Activated CD8-positive, alpha-beta memory T cell treated with anti-CD3 and anti-CD28 coated beads for 24 hours (primary cell): ENCODE measurements at places on chromosomes 2 and 18.

DNA sequence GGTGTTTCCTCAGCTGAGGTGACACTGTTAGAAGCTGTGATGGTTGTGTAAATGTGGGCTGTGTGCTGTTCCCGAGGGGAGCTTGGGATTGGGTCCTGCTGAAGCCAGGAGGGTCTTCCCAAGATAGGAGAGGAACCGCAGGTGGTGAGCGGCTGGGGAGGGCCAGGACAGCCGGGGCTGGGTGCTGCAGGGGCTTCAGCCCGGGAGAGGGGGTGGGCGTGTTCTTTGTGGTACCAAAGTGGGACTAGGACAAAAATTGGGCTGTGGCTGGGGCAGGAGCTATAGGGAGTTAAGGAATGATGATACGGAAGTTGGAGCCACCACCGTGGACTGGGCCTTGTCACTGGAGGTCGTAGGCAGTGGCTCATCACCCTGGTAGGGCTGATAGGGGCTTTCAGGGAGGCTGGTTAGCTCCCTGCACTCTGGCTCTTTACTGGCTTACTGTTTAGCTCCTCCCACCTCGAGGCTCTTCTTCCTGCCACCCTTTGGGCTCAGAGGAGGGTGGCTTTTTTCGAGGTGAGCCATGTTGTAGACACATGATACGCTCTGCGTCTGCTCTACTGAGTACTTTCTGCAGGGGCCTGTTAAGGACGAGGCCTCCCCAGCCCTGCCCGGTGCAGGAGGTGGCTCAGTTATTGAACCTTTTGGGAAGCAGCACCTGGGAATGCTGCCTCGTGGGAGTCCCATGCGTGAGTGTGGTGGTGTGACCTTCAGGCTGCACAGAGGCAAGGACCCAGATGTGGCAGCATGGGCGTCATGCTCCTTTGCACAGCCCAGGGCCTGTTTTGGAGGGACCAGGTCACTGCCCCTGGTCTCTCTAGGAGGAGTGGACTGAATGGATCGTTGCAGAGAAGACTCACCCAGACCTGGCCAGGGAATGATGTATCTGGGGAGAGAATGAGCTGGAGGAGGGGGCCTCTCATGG is 21.6 kb downstream of the ASB1 start:
- peak; percentile 35 for DNase-seq

- DNase-seq: no peak
These were observed 207.6 kb upstream of the TANK start for GRCh38 chr2:160952464-160953254.

DNA sequence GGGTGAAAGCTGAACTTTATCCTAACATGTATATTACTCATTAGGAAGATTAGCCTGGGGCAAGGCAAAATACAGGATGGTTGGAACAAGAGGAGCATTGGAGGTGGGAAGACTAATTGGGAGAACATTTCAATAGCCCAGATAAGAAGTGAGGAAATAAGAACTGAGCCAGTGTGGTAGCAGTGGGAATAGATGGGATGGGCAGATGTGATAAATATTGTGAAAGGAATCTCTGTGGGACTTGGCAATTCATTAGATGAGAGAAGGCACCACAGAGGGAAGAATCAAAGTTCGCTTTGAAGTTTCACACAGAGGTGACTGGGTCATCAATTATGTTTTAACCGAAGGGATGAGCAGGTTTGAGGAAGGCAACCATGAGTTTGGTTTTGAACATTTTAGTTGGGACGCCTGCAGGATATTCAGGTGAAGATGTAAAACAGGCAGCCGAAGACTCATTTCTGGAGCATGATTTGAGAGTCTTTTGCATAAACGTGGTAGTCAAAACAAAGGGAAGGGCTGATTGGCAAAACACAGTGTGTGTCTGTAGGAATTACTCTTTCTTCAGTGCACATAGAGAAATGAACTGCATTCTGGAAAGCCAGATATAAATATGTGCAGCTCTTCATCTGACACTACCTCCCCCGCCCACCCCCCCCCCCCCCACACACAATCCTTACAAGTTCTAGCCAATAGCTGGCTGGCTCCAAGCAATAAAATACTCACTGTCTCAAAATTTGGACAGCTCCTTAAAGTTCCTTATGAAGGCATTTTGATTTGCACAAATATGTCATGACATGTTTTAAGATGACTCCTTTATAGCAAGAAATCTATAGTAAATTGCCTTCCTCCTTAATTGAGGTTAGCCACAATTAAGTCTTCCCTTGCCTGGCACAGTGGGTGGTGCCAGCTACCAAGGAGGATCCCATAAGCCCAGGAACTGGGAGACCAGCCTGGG is 1.9 kb upstream of the SLC1A4 start:
- no peak for DNase-seq

DNA sequence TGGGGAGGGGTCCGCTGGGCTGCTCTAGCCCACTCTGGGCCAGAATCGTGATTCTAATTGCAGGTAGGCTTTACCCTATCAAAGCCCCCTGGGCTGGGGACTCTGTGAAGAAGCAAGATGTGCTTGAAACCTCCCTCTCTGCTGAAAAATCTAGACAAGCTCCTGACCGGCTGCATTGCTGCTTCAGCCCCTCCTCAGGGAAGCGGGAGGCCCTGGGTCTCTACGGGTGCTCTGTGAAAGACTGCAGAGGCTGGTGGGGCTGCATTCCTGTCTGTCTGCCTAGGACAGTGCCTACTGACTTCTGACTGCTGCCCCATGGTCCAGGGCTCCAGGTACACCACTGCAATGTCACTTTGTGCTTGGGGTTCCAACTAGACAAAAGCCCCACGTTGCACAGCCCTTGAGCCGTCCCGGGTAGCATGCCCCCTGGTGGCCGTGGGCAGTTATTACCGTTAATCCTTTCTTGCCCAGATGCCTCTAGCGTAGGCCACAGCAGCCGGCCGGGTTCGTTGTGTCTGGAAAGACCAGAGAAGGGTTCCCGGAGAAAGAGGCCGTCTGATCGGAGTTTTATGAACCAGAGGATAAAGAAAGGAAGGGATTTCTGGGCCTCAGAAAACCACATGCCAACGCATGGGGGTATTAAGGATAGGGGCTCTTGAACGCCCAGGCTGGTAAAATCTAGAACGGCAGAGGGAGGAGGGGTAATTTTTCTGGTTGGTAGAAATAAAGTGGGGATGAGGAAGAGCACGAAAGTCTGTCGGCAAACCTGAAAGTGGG is 15.9 kb upstream of the C1QL2 start:
- DNase-seq: peak; percentile 82

GRCh38 chr18:48683197-48683596 is 144.4 kb downstream of the CTIF start:
- DNase-seq: no peak

DNA sequence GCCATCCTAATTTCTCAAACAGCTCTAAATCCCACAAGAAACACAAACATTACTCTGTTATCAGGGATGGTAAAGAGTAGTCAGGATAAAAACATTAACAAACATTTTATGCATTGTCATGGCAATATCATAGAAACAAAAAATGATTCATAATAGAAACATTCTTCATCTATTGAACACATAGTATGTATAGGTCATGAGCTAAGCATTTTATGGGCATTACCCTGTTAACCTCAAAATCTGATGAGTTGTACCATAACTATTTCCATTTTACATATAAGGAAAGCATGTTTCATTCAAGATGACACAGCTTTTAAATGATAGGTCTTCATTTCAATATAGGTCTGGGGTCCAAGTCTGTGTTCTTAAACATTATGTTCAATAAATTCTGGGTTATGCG is 344.9 kb downstream of the RND3 start:
- DNase-seq: no peak

DNA sequence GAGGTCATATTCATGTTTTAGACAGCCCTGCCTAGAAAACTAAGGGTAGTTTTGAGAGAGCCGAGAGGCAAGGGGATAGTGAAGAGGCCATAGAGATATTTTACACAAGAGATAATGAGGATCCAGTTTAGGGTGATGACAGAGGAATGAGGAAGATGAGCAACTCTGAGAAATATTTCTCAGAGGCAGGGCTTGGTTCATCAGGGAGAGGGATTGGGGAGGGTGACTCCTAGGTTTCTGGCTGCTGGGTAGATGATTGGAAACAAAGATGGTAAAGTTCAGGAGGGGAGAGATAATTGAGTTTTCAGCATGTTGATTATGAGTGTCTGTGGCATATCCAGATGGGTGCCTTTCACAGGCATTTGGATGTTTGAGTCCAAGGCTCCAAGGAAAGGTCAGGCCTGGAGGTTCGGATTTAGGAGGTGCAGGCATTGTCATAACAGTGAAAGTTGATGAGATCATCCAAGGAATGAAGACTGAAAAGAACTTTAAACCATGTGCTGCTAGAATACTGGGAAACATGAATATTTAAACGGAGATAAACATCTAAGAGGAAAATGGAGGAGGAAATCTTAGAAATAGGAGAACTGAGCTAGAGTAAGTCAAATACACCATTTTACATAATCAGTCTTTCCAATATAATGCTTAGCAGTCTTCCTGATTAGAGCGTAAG is 7.4 kb downstream of the MYL12B start:
- DNase-seq: no peak

GRCh38 chr2:229296016-229296415 is 24.9 kb upstream of the PID1 start:
- no peak for DNase-seq

GRCh38 chr2:140122001-140122400 is 1341.8 kb upstream of the NXPH2 start:
- DNase-seq: no peak

DNA sequence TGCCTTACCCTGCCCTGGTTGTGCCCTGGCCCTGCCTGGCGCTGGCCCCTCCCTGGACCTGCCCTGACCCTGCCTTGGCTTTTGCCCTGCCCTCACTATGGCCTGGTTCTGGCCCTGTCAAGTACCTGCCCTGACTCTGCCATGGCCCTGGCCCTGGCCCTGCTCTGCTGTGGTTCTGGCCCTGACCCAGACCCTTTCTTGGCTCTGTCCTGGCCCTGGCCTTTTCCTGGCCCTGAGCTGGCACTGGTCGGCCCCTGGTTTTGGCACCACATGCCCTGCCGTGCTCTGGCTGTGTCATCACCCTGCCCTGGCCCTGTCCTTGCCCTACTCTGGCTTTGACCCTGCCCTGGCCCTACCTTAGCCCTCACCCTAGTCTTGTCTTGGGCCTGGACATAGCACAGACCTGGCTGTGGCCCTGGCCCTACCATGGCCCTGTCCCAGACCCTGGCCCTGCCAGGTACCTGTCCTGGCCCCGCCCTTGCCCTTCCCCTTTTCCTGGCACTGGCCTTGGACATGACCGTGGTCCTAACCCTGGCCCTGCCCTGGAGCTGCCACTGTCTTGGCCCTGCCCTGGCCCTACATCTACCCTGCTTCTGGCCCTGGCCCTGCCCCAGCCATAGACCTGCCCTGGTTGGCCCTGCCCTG is 4.8 kb upstream of the ANKRD62 start:
- no peak for DNase-seq

DNA sequence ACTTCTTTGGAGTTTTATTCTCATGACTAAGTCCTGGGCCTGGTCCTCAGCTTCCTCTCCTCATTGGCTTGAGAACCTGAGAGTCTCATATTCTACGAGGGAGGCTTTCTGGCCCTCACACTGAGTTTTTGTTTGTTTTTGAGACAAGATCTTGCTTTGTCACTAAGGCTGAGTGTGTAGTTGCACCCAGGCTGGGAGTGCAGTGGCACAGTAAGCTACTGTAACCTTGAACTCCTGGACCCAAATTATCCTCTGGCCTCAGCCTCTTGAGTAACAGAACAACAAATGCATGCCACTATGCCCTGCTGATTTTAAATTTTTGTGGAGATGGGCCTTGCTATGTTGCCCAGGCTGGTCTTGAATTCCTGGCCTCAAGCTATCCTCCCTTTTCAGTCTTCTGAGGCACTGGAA is 22.6 kb downstream of the PRKRA start:
- no peak for DNase-seq

DNA sequence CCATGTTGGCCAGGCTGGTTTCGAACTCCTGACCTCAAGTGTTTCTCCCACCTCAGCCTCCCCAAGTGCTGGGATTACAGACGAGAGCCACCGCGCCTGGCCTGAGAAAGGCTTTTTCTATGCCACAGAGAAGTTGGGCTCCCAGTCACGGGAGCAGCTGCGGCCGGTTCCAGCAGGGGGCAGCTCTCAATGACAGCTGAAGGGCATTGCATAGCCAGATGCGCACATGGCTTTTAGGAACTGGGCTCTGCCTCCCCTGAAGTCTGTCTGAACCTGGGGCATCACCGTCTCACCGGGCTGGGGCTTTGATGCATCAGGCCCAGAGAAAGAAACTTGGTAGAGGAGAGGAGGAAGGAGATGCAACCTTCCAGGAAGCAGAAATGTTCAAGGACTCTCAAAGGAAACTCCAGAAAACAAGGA is 84.2 kb upstream of the LAPTM4A start:
- no peak for DNase-seq

DNA sequence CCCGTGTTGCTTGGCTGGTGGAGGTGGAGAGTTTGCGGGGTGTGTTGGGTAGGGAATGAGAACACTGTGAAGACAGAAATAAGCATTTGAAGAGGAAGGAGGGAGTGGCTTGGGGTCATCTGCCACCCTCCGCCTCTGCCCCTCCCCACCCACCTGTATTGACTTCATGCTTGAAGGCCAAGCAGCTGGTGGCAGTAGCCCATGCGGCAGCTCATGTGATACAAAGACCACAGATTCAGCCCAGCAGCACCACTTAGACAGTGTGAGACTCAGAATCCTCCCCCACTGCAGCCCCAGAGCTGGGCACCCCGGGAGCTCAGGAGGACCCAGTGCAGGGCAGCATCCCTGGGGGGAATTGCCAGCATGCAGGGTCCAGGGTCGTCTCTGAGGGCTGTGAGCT is 15.4 kb downstream of the NPPC start:
- no peak for DNase-seq

GRCh38 chr2:147810883-147811765 is 33.7 kb upstream of the ACVR2A start:
- DNase-seq: no peak

GRCh38 chr2:16813593-16813992 is 148.0 kb upstream of the CYRIA start:
- DNase-seq: no peak

- peak; percentile 68 for DNase-seq
These were observed 6.9 kb upstream of the FLACC1 start for GRCh38 chr2:201363857-201364560.

DNA sequence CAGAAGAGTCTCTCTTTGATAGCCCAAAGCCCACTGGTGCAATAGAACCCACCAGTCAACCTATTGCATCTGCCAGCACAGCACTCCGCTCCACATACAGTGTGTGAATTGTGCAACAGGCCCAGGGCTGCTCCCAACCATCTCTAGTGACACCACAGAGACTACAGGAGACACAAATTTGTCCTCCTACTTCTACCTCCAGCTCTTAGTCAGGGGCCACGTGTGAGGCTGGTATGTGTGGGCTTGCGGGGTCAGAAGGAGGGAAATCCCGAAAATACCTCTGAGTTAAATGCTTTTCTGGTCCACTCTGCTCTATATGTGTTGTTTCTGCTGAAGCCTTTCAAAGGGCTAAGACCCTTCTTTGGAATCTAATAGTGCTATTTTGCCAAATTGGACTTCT is 18.0 kb downstream of the DGUOK start:
- DNase-seq: no peak

GRCh38 chr18:76823587-76824011 is 1.2 kb downstream of the ZNF236 start:
- peak; percentile 59 for DNase-seq

- DNase-seq: no peak
These were observed 145.8 kb downstream of the MCFD2 start for GRCh38 chr2:46769809-46770208.

- no peak for DNase-seq
These were observed 65.1 kb upstream of the RPRM start for GRCh38 chr2:153543635-153544071.
